ENCODE measurements at places on chromosomes 7 and 10.
A peak's percentile ranks its signal among the peaks of the same experiment; 100 is the strongest.

DNA sequence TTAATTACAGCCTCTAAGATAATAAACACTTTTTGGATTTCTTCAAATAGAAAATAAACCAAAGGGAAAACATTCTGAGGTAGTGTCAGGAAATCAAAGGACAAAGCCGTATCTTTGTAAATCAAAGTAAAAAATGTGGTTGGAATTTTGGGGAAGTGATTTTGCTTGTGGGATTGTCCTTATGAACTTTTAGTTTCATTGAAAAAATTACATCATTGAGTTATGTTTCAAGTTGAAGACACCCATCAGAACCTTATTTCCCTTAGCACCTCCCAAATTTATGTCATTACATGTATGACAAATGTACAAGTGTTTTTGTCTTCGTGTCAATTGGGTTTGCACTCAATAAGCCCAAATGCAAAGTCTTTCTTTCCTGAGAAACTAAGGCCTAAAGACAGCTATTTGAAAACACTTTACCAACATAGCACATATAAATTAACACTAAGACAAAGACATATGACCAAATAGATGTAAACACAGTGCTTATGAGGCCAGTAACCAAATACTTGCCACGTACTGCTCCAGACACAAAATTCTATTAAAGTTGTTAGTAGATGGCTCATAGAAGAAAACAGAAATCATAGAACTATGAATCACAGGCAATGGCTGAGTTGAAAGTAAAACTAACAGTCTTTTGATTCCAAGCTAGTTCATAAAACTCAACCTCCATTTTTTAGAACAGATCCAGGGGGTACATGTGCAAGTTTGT is 26.9 kb upstream of the LAMB4 start:
- no peak for DNase-seq

GRCh38 chr10:84563355-84563754 is 235.0 kb downstream of the CCSER2 start:
- DNase-seq, result no peak

DNA sequence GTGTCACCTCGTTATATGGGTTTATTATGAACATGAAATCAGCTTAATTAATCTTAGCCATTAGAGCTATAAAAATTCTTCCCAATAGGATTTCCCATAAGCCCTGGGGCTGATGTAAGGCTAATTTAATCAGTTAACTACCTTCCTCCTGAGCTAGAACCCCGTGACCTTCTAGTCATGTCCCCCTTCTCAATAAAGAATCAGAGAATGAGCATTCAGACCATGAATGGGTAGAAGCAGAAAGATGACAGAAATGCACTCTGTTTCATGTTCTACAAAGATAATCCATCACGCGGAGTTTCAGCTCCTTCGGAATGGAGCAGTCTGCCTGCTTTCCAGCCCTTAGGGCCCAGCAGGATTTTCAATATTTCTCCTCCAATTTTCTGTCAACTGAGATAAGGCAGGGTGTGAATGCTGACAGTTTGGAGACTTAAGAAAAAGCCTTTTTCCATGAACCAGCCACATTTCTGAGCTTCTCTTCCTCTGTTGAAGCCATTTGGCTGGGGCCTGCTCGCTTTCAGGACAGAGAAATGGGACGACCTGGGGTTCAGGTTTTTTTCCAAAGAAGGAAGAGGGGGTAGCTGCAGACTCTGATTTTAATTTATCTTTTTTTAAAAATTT is 211.0 kb downstream of the NEBL start:
- DNase-seq, result no peak

- DNase-seq, result no peak
Measured at GRCh38 chr7:27576360-27576944, 86.2 kb downstream of the HIBADH start.

- DNase-seq, result no peak
Measured at GRCh38 chr7:30038196-30038980, 10.2 kb downstream of the PLEKHA8 start.

DNA sequence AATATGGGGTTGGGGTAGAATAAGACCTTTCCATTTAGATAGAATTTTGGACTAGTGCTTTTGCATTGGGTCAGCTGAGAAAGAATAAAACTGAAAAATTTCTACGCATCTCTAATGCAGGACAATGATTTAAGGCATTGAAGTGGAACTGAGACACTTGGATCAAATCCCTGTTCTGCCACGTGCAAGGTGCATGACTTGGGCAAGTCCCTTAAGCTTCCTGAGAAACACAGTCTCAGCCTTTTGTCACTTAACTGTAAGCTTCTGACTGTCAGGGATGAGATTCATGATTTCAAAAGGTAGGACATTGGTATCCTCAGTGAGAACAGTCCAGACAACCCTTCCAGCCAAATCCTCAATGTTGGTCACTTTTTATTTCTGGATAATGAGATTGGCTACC is 59.2 kb downstream of the ENTPD1 start:
- no peak for DNase-seq

- no peak for DNase-seq
Measured at GRCh38 chr7:135372222-135372621, 137.7 kb downstream of the CNOT4 start.

- no peak for DNase-seq
Measured at GRCh38 chr10:51651063-51651462, 48.3 kb downstream of the CSTF2T start.

DNA sequence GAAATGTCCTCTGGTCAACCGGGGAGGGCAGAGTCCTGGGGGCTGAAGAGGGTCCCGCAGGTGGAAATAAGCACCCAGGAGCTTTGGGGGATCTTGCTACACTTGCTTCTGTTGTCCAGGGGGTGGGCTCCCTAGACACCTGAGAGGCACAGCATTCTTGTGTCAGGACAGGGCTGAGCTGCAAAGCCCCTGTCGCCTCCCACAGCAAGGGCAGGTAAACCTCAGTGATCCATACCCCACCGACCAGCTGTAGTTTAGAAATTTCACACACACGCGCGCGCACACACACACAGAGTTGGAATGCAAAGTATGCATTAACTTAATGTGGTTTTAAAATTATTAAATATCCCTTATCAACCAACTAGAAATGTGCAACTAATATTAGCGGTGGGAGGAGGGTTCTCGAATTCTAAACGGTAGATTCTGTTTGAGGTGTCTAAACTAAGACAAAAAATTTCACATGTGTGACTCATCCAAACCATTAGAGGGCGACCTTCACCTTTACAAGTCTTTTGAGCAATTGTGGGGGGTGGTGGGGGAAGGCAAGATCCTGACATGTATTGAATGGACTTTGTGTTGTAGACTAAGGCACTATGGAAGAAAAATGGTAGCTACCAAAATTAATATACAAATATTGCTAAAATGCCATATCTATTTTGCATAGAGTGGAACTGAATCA is 34.3 kb upstream of the PTF1A start:
- peak; percentile 5 for DNase-seq

DNA sequence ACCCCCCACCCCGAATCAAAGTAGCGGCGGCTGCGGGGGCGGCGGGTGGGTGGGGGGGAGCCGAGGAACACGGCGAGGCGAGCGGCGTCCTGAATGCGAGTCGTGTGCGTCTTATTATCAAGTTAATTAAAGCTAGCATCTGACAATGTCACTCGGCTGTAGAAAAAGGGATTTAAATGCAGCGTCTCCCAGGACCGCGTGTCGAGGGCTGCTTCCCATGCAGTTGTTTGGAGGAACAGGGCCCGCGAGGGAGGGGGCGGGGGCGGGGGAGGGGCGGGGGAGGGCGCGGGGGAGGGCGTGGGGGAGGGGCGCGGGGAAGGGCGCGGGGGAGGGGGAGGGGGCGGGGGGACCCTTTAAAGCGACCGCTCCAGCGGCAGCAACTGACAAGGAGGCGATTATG is 2.7 kb upstream of the UNCX start:
- no peak for DNase-seq

DNA sequence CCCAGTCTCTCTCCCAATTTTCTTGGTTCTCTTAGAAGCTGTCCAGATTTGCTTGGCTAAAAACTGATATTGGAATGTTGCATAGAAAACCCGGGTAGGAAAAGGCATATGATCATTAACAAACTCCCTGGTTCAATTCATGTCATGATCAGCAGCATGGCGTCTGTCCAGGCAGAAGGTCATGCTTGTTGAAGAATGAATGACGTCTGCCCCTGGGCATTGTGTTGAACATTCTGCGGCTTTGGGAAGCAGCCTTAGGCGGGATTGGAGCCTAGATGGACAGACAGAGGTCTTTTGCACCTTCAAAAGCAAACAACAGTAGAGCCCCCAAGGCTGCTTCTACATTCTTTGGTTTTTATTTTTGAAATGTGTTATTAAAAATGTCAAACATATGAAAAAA is 7.7 kb upstream of the MINDY3 start:
- no peak for DNase-seq

DNA sequence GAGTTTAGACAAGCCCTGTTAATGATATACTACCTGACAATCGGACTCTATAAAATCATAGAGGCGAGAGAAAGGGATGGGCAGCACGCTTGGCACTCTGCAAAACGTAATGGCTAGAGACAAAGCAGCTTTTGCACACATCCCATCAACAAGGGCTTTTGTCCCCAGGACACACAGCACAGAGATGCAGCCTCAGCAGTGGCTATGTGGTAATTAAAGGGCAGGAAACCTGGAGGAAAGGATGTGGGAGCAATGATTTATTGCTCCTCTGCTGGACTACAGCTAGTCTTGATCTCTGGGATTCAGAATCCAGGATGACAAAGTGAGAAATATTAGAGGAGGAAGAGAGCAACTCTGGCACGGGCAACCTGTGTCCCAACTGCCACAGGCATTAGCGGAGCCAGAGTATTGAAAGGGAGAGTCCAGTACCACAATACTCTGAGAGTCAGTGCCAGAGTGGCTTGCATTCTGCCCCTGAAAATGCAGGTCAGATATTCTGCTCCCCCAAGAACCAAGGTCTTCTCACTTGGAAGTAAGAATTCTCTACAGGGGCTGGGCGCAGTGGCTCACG is 96.5 kb downstream of the ARMH3 start:
- DNase-seq, result peak; percentile 45

- no peak for DNase-seq
Measured at GRCh38 chr10:100551738-100552137, 16.0 kb downstream of the HIF1AN start.
